ENCODE measurements at places on chromosomes 12 and 14.

- no peak for DNase-seq
Measured at GRCh38 chr14:103654619-103655018, 25.6 kb downstream of the KLC1 start.

- no peak for DNase-seq
Measured at GRCh38 chr14:69531135-69531534, 43.5 kb downstream of the CCDC177 start.

DNA sequence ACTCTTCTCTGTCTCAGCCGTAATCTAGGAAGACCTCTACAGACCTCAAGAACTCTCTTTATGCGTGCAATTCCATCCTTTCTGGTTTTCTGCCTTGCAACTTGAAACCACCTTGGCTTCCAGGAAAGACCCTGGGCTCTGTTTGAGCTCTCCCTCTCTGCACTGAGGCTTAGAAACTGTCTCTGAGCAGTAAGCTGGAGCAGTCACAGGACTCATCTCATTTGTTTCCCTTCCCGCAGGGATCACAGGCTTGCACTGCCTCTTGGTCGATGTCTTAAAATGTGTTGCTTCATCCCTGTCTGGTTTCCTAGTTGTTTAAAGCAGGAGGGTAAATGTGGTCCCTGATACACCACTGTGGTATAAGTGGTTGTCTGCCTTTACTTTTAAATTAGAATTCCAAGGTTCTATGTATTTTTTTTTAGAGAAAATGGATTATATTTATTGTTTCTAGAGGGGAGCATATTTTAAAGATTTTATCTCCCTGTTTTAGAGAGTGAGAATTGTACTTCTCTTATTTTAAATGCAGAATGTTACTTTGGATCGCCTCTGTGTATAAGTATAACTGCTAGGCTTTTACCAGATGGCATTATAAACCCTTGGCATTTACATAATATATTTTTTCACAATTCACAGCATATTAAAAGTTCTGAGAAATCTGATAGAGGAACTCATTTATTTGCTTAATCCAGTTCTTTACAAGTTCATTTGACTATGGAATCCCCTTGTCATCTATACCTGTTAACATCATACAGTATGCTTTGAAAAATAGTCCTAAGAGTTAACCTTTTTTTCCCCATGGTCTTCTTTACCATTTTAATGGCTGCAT, 26.4 kb downstream of the EID3 start:
- DNase-seq, result no peak

- DNase-seq, result peak; percentile 4
Measured at GRCh38 chr12:27780612-27781408, 774 bp upstream of the MANSC4 start.

DNA sequence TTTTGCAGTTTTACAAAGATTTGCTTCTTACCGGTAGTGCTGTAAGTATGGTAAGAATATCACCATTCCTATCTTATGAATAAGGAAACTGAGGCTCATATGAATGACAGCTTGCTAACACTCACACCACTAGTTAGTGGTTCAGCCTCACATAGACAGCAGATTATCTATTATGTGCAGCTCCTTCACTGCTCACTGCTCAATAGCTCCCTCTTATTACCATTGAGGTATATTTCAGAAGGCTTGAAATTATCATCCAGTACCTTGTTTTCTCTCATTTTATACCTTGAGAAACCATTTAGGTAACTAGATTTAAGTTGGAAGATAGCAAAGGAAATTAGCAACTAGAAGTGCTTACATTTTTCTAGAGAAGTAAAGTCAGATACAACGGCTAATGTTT, 15.5 kb downstream of the RIC8B start:
- no peak for DNase-seq

GRCh38 chr14:32623300-32624093, 294.4 kb downstream of the AKAP6 start:
- DNase-seq, result no peak

GRCh38 chr12:22574921-22575320, 30.6 kb upstream of the C2CD5 start:
- DNase-seq, result no peak

DNA sequence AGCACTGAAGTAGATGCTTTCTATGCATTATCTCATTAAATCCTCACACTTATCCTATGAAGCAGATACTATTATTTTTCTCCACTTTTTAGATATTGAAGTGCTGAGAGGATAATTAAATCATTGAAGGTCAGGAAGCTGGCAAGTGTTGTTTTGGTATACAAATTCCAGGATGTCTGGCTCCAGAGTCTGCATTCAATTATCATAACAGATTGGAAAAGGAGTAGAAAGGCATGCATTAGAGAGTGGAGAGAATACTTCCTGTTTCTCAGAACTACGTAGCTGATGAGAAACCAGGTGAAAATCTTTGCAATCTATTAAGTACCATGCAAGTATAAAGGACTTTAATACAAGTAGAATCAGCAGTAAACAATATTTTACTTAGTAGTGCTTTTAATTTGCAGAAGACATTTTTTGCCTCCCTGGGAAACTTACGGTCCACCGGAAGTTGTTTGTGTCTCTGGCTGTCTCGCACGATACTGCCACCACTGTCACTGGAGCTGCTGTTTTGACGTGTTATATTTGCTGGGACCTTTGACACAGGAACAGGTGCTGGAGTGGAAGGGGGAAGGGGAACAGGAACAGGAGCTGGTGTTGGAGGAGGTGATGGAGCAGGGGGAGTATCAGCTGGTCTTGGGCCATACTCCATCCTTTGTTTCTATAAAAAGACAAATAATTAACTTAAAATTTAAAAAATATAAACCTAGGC, 158.0 kb downstream of the EPS8 start:
- no peak for DNase-seq

DNA sequence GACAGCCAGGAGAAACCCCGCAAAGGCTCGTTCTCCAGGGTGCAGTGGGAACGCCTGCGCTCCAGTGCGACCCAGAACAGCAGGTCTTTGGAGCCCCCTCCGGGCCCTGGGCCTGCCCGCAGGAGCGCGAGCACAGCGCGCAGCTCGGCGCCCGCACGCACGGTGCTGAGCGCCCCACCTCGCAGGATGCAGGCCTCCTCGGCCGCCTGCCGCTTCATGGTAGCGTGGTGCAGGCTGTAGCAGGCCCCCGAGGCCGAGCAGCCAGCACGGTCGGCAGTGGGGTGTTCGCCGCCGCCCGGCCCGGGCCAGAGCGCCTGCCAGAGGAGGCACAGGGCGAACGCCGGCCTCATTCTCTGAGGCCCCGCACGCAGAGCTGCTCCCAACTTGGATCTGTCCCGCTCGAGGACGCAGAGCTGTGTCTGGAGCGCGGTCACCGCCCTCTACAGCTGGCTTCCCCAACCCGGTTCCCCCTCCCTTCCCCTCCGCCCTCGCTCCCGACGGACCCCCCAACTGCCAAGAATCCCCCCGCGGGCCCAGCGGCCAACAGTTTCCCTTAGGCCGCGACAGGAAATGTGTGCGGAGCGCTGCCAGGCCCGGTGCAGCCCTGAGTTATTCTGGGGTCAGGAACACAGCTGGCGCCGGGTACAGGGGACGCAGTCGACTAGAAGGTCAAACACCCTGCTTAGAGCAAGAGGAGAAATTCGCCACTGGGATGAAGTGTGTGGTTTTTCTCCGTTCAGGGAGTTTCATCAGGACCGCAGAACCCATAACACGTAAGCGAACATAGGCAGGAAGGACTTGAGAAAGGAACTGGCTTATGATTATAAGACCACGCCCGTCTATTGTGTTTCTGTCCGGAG, at the start of gene CLEC14A:
Gene CLEC14A, minus strand, starts transcription at position 421 of the 860 bp plus-strand sequence. Its CDS starts 71 bp downstream, at position 350.
- DNase-seq, result no peak

Measured in stimulated activated CD8-positive, alpha-beta memory T cell treated with anti-CD3 and anti-CD28 coated beads, Interleukin-4, amount 100 ng/mL, for 1 hour (primary cell).